ENCODE measurements at places on chromosomes 11 and 22.

GRCh38 chr11:113255096-113255495 is 59.3 kb upstream of the TTC12 start:
- no peak for DNase-seq

DNA sequence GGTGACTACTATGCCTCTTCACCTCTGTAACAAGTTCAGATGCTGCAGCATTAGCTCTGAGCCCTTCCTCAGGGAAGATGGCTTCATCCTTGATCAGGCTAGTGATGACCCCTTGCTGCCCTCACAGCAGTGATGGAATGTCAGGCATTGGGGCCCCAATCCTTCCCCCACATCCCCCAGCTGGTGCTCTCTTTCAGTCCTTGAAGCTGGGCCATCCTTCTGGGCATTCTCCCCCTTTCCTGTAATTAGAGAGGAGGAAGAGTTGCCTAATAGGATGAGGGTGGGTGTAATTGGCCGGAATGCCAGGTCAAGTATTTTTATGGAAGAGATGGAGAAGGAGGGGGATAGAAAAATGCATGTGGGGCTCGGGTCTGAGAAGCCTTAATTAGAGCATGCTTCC is 62.6 kb downstream of the TRAF6 start:
- no peak for DNase-seq

DNA sequence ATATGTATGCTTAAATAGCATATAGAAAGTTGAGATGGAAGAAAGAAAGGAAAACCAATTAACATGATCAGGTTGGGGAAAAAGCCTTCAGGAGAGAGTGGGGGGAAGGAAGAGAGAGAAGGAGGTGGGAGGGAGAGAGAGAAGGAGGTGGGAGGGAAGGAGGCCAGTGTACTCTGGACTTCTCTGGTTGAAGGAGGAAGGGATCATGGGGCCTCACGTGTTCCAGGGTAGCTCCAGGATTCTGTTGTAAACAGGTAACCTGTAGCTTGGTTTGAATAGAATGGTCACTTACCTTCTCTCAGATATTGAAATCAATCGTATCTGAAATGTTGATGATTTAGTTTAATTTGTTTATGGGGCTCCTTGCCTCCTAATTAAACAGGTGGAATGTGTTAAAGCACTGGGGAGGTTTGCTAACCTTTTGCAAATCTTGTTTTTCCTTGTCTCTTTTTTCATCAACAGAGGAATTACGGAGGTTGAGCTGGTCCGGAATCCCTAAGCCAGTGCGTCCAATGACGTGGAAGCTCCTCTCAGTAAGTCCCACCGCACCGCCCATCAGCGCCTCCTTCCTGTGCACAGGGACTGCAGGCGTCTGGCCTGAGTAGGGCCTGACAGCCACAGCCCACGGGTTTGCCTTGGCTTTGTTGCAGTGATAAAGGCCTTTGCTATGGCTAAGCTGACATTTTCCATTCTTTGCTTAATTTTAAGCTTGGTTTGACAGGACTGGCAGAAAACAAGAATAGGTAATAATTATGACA is 115.9 kb downstream of the TBC1D22A start:
- DNase-seq: no peak

DNA sequence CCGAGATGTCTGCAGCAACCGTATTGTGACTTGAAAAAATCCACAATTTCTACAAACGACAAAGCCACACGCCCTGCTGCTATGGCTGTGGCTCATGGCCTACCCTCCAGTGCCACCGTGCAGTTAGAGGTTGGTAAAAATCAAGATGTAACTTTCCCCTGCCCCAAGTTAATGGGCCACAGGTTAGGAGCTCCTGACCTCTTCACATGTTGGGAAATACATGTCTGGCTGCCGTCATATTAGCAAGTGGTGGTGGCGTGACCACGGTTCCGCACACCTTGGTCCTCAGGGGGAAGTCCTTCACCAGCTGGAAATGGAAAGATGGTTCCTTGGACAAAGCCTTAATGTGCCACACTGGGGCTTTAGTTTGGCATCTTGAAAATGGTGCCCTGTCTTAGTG is 27.4 kb upstream of the CCND1 start:
- DNase-seq: no peak

GRCh38 chr11:57499983-57500461 is 15.5 kb downstream of the SLC43A1 start:
- no peak for DNase-seq

- no peak for DNase-seq
Observed at GRCh38 chr11:114586797-114587196, 8.8 kb downstream of the NXPE4 start.

DNA sequence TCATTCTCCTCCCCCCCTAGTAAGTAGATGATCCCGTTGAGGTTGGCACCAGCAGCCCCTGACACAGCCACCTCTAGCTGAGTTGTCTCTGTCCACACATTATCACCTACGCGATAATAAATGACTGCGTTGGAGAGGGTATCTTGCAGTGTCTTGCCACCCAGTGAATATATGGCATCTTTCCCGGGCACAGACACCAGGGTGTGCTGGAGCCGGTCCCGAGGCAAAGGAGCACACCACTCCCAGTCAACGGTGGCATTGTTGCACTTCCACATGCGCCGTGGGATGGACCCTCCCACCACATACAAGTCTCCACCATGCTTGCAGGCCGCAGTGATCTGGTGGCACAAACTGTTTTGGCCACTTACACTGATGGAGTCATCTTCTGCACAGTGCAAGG is 5.4 kb downstream of the KBTBD4 start:
- no peak for DNase-seq

DNA sequence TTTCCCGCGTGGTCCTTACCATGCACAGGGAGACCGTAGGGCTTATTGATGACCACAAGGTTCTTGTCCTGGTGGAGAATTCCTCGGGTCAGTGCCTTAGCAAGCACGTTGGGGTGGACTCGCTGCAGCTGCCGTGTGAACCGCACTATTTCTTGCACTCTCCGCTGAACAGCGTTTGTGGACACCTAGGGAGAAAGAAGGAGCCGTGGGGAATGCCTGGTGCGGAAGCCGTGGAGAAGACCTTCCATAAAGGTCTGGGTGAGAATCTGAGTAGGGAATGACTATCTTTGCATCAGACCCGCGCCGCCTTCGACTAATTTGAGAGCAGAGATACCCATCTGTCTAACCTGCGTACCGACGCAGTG is 597 bp downstream of the RPUSD4 start:
- DNase-seq: no peak

GRCh38 chr22:40107244-40107643 is 70.5 kb upstream of the TNRC6B start:
- DNase-seq: no peak

GRCh38 chr22:37088750-37089408 is 20.6 kb downstream of the TMPRSS6 start:
- no peak for DNase-seq

DNA sequence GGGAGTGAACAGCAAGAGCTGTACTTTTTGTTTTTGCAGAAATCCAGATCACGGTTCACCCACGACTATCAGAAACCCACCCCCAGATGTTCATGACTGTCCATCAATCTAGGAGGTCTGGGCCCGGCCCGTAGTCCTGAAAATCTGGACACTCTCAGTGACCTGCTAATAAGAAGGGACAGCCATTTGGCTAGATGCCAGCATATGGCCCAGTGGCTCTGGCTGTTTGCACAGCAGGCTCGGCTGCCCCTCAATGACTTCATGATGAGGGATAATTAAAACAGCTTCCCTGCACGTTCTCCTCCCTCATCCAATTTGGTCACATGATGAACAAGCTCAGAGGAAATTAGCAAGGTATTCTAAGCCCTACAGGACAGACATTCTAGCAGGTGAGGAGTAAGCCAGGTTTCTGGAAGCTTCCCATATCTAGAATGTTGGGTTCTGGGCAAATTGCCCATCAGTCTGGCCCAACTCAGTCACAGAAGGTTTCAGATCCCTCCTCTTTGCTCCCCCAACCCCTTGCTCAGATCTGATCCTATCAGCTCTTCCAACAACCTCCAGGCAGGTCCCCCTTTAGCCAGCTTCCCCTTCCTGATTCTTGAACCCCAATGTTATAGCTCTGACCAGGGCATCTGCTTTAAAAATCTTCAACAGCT is 397.3 kb downstream of the SHANK2 start:
- DNase-seq: no peak

GRCh38 chr11:67558084-67558772 is 25.4 kb upstream of the GSTP1 start:
- no peak for DNase-seq

DNA sequence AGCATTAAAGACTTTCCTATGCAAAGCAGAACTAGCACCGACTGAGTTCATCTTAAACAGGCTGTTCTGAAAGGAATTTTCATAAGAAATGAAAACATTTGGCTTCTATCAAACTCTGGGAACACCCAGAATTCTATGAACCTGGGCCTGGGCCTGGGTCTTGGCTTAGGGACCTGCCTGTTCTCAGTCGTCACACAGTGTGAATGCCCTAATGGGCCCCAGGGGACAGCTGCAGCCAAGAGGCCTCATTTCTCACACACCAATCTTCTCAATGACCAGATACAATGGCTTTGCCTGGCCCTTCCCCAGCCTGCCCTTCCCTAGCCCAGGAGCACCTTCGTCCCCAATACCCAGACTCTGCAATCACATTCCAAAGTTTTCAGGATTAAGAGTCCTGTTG is 234.9 kb upstream of the ARHGAP20 start:
- no peak for DNase-seq

DNA sequence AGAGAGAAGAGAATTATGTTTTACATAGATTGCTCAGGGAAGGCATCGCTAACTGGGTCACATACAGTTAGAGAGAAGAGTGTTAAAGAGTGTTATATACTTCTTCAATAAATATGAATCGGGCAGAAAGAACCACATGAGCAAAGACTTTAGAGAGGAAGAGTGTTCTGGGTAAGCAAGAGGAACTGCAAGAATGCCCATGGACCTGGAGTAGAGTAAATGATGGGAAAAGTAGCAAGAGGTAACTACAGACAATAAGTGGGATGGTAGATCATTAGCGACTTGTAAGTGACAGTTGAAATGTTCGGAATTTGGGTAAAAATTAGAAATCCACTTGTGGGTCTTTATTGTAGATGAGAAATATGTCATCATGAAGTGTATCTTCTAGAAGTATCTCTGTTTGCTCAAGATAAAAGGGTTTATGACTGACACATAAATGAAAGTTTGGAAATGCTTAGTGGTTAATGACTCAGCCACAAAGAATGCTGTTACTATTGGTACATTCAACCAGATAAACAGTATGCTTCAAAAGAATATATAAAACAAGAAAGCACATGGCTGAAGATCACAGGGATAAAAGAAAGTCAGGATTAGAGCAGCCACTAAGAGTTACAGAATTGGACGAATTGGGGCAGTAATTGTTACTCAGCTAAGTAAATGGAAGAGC is 229.3 kb downstream of the CASP12 start:
- no peak for DNase-seq

- no peak for DNase-seq
Observed at GRCh38 chr11:68938816-68939582, 35.3 kb downstream of the IGHMBP2 start.

GRCh38 chr22:44090571-44090905 is 66.4 kb downstream of the PARVB start:
- DNase-seq: no peak

GRCh38 chr11:103295704-103296103 is 186.5 kb downstream of the DYNC2H1 start:
- DNase-seq: no peak

GRCh38 chr22:38942702-38943101 is 14.7 kb upstream of the APOBEC3A start:
- DNase-seq: no peak

DNA sequence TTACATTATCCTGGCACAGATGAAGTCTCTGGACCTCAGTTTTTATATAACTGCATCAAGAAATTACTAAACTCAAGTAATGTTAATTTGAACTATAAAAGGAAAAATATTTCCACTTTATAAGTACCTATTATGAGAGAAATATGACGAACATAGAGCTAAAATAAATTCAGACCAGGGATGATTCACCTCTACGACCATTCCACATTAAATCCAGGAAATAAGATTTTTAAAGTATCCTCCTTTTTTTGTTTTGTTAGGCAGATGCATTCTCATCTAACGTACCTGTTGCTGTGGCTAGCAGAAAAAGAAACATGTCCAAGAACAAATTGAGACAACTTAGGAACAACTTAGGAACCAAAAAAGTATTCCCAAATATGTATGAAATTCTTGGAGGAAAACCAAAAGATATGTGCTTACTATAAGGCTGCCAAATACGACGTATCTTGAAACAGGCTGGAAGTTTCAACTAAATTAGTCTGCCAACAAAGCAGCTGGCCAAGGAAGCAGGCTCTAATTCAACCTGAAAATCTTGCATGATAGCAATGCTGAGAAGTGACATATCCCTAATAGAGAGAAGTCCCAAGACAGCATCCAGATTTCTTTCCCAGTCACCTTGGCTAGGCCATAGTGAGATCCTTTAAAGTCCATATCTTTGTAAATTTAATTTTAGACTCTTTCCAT is 15.7 kb downstream of the SPTY2D1 start:
- DNase-seq: no peak

GRCh38 chr11:10941414-10941813 is 83.6 kb upstream of the ZBED5 start:
- DNase-seq: no peak

DNA sequence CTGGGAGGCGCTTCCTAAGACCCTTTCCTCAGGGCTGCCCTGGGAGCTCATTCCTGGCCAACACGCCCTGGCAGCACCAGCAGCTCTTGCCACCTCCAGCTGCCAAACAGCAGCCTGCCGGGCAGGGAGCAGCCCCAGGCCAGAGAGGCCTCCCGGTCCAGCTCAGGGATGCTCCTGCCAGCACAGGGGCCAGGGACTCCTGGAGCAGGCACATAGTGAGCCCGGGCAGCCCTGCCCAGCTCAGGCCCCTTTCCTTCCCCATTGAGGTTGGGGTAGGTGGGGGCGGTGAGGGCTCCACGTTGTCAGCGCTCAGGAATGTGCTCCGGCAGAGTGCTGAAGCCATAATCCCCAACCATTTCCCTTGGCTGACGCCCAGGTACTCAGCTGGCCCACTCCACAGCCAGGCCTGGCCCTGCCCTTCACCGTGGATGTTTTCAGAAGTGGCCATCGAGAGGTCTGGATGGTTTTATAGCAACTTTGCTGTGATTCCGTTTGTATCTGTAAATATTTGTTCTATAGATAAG is 7.6 kb downstream of the SLC39A13 start:
- DNase-seq: no peak

- DNase-seq: no peak
Observed at GRCh38 chr11:18071098-18071705, 25.1 kb upstream of the TPH1 start.

DNA sequence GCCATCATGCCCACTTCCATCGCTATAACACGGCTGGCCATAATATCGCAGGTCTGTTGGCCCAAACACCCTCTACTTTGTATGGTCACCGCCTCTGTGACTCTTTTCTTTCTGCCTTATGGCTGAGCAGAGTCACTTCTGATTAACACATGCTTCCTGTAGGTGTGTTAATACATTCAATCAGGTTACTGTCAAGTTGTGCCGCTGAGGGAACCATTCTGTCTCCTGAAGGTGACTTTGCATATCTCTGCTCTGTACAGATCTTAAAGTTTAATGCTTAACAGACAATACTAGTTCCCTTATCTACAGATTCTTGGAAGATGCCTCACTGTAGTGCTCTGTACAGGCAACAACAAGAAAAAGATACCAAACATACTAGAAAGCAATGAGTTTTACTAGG is 393.1 kb downstream of the CADM1 start:
- no peak for DNase-seq
